ENCODE measurements at places on chromosomes 3 and 15.

DNA sequence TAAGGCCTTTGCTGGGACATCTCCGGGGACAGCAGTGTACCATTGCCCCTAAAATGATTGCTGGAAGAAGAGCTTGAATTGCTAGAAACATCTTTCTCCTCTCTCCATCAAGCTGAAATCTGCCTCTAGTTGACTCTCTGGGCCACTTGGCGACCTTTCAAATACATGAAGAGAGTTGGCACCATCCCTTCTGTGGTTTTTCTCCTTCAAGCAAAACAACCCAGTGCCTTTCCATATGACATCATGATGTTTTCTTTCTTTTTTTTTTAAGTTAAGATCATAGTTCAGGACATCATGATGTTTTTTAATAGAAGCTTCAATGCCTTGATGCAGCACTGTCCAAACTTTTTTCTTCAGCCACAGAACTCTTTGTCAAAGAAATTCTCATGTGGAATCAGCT lies 144.0 kb upstream of the PTPRG start:
- DNase-seq, result no peak

DNA sequence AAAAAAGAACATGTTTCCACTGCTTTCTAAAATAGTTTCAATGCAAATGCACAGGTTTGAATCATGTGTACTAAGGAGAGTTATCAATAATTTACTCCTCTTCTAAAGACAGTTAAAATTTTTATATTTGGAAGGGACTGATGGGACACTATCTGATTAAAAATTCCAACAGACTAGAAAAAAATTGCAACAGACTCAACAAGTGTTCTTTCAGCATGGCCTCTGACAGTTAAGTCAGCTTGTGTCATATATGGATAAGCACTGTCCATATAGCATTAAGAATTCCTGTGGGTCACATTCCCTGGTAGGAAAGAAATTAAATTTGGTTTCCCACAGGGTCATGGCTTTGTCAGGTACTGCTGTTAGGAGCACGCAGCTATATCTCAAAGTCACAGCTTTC lies 96.8 kb downstream of the OSBPL10 start:
- no peak for DNase-seq

DNA sequence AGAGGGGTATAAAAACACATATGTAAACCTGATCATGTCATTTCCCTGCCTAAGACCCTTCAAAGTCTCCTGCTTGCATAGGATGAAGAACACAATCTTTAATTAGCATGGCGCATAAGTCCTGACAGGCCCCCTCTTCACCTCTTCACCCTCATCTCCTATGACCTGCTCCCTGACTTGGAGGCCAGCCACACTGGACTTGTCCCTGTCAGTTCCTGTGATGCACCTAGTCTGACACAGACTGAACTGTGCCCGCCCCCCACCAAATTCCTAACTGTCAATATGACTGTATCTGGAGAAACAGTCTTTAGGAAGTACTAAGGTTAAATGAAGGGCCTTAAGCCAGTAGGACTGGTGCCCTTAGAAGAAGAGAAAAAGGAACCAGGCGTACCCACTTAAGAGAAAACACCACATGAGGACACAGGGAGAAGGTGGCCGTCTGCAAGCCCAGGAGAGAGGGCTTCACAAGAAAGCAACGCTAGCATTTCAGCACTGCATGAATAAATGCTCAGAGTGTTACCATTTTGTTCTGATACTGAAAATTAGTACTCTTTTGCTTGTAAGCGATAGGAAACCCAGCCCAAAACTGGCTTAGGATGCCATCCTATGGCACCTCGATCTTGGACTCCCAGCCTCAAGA lies 34.0 kb downstream of the MRPL46 start:
- no peak for DNase-seq

DNA sequence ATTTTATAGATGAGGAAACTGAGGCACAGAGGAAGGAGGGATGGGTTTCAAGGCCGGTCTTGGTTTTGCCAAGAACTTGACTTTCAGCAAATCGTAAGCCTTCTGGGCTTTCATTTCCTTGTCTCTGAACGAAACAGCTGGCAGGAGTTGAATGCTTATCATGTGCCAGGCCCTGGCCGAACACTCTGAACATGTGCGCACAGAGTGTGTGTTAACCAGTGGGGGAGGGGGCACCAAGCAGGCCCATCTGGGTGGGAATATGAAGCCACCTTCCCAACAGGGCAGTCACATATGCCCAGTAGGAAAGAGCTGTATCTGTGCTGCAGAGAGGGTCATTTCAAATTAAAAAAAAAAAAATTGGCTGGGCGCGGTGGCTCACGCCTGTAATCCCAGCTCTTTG lies 29.3 kb downstream of the ZNF710 start:
- DNase-seq, result peak; percentile 58

- DNase-seq, result no peak
Observed at GRCh38 chr3:94185753-94186152, 122.9 kb downstream of the NSUN3 start.

DNA sequence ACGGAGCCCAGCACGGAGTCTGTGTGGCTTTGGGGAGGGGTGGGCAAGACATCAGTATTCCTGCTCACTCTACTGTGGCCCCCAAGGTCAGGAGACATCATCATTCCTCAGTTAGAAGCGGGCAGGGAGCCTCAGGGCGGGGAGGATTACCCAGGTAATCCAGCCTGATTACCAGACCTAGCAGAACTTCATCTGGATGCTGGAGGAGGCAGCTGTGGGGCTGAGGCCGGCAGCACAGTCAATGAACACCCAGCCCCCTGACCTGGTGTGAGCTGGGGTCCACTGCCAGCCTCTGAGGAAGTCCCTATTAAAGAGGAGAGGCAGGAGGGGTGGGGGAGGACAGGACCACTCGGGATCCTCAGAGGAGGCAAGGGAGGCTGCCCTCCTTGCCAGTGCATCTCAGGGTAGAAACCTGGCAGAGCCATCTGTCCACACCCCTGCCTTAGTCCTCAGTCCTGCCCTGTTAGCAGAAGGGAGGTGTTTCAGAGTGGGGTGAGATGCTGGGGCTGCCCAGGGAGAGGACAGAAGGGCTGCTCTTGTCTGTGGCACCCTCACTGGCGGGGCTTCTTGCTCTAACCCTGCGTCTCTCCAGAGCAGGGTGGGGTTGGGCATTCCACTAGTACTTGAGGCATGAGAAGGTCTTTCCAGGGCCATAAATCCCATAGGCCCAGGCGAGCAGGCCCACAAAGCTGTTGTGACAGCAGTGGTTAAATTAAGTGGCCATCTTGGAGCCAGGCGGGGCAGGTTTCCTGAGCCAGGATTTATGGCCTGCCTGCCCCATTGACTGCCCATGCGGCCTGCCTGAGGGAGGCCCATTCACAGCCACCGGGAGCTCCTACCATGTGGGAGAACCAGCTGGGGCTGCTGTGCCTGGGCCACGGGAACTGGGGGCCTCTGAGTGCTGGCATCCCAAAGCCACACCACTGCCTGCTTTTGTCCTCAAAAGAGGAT lies 82.1 kb downstream of the LINGO1 start:
- no peak for DNase-seq

DNA sequence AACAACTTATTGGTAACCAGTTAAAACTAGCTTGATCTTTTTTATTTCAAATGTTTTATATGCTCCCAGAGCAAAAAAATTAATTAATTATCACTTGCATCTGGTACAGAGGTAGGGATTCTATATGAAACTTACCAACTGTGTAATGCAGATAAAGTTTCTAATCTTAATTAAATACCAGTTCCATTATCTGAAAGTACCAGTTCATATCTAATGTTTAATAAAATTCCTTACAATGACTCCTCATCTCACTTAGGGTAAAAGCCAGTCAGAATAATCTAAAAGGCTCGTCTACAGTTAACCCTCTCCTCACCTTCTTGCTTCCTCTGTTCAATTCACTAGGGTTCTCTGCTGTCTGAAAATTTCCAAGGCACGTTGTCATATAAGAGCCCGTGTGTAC lies 384.8 kb downstream of the RBMS3 start:
- DNase-seq, result no peak

DNA sequence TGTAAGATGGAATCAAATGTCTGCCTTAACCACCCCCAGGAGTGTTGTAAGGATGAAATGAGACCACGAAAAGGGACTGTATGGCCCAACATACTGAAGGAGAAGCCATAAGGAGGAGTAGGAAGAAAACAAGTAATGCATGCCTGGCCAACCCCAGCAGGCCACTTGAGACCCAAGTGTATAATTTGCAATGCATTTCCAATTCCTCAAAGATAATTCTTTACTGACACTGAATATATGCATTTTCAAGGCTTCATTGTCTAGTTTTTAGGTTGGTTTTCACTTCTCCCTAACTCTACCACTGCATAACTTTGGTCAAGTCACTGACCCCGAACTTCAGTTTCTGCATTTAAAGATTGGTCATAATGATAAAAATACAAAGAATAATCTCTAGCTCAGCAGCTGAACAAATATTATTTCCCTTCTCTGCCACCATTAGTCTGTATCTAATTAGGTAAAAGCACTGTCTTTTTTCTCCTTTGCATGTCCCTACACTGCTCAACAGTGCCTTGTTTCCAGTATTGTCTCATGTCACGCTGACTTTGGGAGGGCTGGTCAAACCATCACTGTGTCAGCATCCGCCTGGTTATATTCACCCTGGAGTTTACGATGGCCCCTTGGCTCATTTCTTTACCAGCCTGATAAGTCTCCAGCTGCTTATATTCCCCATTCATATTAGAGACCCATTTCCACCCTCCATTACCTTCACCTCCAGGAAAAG lies 378.6 kb downstream of the NTRK3 start:
- no peak for DNase-seq

DNA sequence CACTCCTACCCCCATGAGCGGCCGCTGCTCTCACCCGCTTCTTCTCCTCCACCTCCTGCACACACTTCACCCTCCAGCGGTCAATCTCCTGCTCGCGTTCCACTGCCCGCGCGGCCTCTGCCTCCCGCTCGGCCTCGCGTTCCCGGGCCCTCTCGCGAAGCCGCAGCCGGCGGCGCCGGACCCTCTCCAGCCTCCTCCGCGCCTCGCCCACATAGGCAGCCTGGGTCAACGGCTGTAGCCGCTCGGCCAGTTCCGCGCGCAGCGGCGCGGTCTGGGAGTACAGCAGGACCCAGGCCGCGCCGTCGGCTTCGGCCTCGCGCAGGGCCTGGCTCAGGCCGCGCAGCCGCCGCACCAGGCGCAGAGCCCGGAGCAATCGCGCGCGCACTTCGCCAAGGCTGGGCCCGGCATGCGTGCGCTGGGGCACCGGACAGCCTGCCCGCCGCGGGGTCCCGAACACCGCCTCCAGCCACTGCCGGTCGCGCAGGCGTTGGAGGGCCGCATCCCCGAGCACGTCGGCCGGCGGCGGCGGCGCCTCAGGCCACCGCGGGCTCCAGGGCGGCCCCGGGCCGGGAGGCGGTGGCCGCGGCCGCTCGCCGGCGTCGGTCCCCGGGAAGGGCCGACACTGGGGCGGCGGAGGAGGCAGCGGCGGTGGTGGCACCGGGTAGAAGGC lies 595 bp downstream of the PDCD7 start:
- DNase-seq, result no peak

GRCh38 chr15:64552281-64552948 lies 92.0 kb downstream of the ZNF609 start:
- no peak for DNase-seq

GRCh38 chr3:157865352-157866000 lies 240.7 kb downstream of the SHOX2 start:
- DNase-seq, result no peak

DNA sequence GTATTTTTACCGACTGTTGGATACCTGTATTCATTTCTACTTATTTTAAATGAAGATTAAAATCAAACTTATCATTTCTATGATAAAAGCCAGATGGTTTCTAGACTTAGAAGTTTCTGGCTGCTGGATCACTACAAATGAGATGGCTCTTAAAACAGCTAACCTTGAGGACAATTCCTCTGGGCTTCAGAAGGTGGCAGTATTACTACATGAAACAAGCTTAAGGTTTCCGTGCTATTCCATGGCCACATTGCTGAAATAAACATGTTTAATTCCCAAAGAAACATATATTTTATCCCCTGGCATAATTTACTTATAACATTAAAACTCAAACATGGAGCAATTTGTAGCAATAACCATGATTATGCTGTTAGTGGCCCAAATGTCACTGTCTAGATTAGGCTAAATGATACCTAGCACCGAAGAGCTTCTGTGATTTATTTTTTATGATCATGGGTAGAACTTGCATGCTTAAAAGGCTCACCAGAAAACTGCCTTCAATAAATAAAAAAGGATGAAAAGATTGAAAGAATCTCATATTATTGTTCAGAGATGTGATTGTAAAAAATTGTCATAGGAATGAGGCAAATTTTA lies 204.0 kb upstream of the NANOGP8 start:
- DNase-seq, result no peak

DNA sequence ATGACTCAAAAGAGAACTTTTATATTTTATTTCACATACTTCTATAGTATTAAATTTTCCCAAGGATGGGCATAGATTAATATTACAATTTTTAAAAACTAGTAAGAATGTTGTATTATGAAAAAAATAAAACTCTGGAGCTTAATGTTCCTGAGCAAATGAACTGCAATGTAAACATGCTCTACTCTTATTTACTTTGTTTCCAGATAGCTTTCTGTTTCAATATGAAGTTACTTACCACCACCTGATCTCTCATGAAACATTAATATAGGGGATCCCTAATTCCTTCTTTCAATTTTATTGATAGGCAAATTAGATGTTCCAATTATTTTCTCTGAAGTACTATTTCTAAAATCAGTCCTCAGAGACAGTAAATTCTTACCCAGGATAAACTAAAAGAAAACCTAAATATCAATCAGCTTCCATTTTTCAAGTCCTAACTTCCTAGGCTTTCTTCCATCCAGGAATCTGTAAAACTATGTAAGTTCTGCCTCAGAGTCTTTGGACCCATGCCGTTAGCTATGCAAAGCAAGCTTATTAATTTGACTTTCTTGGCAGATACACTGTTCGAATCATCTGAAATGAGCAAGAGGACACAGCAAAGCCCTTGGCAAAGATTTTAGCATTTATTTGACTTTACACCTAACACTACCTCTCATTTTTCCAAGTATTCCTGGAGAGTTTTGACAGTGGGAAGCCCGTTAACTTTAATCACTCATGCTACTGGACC lies 93.2 kb downstream of the PLCH1 start:
- no peak for DNase-seq

GRCh38 chr3:167895684-167896083 lies 160.2 kb downstream of the SERPINI1 start:
- no peak for DNase-seq

- no peak for DNase-seq
Observed at GRCh38 chr3:23162934-23163333, 40.2 kb upstream of the UBE2E2 start.

GRCh38 chr15:57424628-57425405 lies 48.5 kb downstream of the CGNL1 start:
- DNase-seq, result no peak

DNA sequence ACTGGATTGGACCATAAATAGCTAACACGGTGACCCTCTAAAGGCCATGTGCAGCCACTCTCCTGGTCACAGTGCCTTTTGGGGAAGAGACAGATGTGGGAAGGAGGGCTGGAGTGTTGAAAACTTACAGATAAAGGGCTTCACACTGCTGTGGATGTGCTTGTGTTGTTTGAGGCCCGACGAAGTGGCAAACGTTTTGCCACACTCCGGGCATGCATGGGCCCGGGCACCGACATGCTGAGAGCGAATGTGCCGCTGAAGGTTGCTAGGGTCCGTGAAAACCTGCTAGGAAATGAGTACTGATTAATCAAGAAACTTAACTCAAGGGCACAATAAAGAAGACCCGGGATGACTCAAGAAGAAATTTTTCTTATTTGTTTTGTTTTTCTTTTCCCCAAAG lies 542.6 kb downstream of the MECOM start:
- no peak for DNase-seq

GRCh38 chr15:96037584-96037983 lies 292.9 kb upstream of the NR2F2 start:
- no peak for DNase-seq

GRCh38 chr3:110470310-110470709 lies 601.3 kb upstream of the NECTIN3 start:
- no peak for DNase-seq
